Activated CD8-positive, alpha-beta memory T cell treated with anti-CD3 and anti-CD28 coated beads for 24 hours (primary cell): ENCODE measurements at places on chromosomes 11 and 22.
A peak's percentile ranks its signal among the peaks of the same experiment; 100 is the strongest.

DNA sequence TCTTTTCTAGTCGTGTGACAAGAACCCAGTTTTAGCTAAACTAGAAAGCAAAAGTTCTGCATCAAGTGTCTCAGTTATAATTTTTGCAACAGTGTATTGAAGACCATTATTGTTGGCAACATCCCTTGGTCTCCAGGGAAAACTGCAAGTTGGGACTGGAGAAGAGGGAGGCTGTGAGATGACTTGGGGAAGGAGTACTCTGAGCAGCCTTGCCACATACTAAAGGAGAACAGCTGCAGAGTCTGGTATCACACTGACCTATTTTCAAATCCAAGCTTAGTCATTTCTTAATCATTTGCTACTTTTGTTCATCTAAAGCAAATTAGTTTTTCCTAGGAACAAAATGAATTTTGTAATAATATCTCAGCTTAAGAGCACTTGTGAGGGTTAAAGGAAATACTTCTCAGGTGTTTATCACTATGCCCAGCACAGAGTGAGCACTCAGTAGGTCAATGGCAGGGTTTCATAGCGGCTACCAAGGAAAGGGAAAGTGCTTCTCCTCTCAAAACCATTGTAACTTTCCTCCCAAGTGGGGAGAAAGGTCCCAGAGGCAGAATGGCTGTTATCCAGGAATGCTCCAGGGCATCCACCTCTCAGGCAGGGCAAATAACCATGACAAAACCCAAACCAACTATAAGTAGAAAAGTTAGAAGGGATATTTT lies 247.1 kb downstream of the C11orf87 start:
- DNase-seq: no peak

GRCh38 chr11:69277074-69277809 lies 16.7 kb upstream of the MYEOV start:
- no peak for DNase-seq

DNA sequence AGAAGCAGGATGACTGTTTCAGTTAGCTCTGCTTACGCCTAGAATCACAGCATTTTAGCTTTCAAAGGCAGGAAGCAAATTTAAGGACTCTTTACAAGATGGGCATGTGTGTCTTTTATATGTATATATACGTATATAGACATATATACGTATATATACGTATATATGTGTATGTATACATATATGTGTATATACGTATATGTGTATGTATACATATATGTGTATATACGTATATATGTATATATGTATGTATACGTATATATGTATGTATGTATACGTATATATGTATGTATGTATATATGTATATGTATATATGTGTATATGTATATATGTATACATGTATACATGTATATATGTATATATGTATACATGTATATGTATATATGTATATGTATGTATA lies 111.1 kb downstream of the FBXO7 start:
- no peak for DNase-seq

DNA sequence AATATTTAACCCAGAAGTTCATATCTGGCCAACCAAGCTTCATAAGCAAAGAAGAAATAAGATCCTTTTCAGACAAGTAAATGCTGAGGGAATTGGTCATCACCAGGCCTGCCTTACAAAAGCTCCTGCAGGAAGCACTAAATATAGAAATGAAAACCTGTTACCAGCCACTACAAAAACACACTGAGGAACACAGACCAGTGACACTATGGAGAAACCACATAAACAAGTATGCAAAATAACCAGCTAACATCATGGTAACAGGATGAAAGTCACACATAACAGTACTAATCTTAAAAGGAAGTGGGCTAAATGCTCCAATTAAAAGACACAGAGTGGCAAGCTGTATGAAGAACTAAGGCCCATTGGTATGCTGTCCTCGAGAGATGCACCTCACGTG lies 311.4 kb downstream of the DYNC2H1 start:
- DNase-seq: no peak

DNA sequence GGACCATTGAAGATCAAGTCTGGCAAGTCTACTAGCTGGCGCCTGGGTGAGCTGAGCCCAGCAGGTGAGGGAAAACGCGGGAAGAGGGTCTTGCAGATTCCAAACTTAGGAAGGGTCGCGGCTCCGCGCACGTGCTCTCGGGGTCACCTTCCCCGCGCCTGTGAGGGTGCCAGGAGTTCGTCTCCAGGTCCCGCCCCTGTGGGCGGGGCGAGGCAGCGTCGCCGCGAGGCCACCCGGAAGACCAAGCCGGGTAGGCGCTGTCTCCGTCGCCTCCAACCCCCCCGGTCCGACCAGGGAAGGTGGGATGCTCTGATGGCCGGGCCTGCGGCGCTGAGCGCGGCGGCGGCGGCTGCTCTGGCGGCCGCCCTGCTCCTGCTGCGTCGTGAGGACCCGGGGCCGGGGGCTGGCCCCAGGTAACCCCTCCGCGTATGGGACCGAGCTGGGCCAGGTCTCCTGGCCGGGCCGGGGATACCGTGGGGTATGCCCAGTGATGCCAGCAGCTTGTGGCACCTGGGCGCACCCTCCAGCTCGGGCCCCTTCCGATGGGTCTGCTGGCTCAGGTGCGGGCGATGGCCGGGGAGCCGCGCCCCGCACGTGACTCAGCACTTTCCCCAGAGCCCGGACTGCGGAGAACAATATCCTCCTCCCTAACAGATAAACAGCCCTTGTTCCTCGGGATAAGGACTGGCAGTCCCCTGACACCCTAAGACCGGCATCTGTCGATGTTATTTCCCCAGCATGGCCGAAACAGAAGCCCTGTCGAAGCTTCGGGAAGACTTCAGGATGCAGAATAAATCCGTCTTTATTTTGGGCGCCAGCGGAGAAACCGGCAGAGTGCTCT lies at the start of gene HTATIP2:
Gene HTATIP2 (plus strand): TSS at position 215 of the 841 bp plus-strand sequence. CDS start 524 bp downstream, at position 739.
- DNase-seq: peak; percentile 91

DNA sequence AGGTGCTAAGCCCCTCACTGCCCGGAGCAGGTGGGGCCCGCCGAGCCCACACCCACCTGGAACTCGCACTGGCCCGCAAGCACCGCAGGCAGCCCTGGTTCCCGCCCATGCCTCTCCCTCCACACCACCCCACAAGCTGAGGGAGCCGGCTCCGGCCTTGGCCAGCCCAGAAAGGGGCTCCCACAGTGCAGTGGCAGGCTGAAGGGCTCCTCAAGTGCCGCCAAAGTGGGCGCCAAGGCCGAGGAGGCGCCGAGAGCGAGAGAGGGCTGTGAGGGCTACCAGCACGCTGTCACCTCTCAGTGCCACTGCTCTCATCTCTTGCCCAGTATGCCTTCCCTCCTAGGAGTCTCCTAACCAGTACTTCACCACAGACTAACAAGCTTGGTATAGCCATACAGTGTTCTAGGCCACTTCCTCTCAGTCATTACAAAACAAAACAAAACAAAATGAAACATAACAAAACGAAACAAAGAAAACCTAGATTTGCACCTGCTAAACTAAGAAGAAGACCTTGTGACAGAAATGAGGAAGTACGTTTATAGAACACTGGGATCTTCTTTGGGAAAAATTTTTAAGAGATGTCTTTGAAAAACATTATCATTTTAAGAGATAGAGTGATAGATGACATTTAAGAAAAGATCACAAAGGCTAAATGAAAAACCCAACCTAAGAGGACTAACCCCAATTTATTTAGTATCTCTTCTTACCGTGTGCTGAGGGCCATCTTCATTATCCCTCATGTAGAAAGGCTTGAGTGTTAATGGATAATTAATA lies 47.7 kb upstream of the GAB2 start:
- DNase-seq: peak; percentile 65
